Peyer's patch (tissue), 4 donors: ENCODE measurements at places on chromosomes 3 and 15. TPM values are rescaled to one million over a fixed set of nuclear protein-coding genes. Genes with fewer than 3 reads are reported as not detected.

Gene ZNF35
- 7.8 TPM for total RNA-seq

Gene MAP3K13
- total RNA-seq, result 49.6 TPM

Gene PPP1R14D
- 197 TPM for total RNA-seq

Gene GPR62
- not detected for total RNA-seq

Gene GXYLT2
- 38.0 TPM for total RNA-seq

Gene HIGD2B
- total RNA-seq, result not detected

Gene PRTG
- total RNA-seq, result 0.54 TPM

Gene CHRM5
- not detected for total RNA-seq

Gene PLSCR5
- not detected for total RNA-seq

Gene ZPLD1
- not detected for total RNA-seq

Gene CLEC3B
- 11.6 TPM for total RNA-seq

Gene CRYBG3
- total RNA-seq, result 18.8 TPM

Gene GABRB3
- 1.7 TPM for total RNA-seq

Gene GOLGA8G
- not detected for total RNA-seq

Gene CCR1
- 0.95 TPM for total RNA-seq

Gene ZNF80
- total RNA-seq, result not detected

Gene APOD
- 41.3 TPM for total RNA-seq

Gene GUCA1C
- total RNA-seq, result not detected

Gene GOLGA8T
- 0.80 TPM for total RNA-seq

Gene ADGRG7
- 124 TPM for total RNA-seq

Gene CD86
- not detected for total RNA-seq

Gene PPP1R2
- 79.8 TPM for total RNA-seq

Gene ZNF445
- total RNA-seq, result 12.9 TPM
